ENCODE measurements at places on chromosomes 5 and 9.

DNA sequence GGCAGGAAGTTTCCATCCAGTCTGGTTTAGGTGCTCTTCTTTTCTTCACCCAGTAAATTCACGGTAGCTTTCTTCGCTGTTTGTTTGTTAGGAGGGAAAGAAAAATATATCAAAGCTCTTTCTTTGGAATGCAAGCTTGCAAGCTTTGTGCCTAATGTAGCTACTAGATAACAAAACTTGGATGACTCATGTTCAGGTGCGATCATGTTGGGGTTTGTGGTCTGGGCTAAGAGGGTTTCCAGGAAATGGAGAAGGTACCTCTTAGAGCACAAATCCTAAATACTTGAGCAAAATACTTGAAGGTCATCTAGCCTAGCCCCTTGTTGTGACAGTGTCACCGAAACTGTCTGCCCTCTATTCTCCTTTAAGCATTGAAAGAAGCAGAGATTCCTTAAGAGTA is 17.7 kb downstream of the SRP19 start:
- DNase-seq = no peak

GRCh38 chr9:107174441-107174840 is 108.6 kb upstream of the RAD23B start:
- DNase-seq = no peak

DNA sequence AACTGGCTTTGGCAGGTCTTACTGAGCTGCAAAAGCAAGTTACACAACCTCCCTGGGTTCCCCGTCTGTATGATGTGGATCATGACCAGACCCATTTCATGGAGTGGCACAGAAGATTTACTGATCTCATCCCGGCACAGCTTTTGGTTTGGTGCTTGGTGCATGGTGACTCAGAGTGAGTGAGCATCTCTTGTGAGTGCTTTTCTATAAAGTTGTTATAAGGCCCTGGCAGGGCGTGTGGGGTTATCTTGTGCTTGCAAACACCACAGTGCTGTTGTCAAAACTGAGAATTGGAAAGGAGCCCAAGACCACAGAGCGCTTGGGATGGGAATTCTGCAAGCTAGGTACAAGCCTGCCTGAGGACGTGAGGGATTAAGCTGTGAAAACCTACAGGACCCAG is 425.2 kb downstream of the GADD45G start:
- DNase-seq = no peak

DNA sequence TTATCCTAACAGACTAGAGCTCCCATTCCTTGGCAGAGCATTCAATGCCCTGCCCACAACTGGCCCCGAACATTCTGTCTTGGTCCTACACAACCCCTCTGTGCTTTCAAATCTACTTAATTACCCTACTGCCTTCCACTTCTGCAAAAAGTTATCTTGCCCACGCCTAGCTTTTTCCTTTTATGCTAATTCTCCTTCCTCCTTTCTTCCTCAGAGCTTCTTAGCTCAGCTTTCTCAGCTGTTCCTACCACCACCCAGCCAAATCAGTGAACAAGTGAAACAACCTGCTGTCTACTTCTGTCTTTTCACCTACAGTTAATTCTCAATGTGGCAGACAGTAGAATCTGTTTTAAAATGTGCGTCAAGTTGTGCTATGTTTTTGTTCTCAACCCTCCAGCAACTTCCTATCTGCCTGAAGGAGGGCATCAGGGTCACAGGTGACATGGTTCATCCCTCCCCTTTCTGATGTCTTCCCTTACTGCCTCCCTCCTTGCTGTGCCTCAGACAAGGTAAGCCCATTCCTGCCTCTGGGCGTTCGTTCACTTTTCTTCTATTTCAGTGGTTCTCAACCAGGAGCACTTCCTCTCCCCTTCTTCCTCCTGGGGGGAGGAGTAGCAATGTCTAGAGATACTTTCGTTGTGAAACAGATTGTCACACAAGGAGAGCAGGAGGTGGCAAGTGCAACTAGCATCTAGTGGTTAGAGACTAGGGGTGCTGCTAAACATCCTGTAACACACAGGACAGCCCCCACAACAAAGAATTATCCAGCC is 1.3 kb upstream of the REEP5 start:
- no peak for DNase-seq

- no peak for DNase-seq
Observed at GRCh38 chr5:112549127-112549526, 130.1 kb upstream of the EPB41L4A start.

- DNase-seq = no peak
Observed at GRCh38 chr5:149213264-149213880, 58.3 kb upstream of the AFAP1L1 start.

GRCh38 chr5:154309805-154310204 is 119.3 kb downstream of the GALNT10 start:
- no peak for DNase-seq

DNA sequence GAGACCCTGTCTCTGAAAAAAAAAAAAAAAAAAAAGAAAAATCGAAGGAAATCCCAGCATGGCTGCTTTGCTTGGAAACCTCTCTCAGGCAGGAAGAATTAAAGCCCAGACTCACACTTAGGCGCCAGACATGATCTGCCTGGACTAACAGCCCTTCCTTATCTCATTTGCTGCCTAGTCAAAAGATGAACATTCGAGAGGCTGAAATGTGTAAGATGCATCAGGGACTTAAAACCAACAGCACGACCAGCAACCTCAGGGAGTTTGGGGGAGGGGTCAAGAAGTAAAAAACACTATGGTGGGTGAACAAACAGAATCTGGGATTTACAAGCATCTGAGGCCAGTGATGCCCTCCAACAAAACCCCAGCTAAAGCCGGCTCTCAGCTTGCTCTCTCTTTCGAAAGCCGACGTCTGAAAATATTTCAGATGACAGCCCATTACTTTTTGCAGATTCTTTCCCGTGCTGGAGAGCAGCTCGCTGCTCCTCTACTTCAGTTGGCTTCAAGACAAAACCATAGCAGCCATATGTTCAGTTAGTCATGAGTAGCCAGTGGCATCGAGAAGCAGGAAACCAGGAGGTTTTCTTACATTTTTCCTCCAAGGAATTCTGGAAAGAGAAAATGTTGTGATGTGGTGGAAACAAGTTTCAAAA is 249.9 kb downstream of the MARCHF11 start:
- DNase-seq = no peak

- no peak for DNase-seq
Observed at GRCh38 chr5:55370291-55370925, 62.6 kb downstream of the MTREX start.

DNA sequence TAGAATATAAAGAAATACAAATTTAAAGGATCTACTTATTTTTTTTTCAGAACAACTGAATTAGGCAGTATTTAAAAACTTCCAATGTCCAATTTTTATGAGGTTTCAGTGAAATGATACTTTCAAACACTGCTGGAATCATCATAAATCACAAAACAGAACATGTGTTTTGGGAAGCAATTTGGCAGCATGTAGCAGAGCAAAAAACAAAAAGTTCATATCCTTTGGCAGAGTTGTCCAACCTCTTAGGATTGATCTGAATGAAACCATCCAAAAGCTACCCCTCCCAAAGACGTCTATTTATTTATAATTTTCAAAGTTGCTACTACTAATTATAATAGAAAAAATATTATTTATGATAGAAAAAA is 192.4 kb upstream of the PUM3 start:
- no peak for DNase-seq

DNA sequence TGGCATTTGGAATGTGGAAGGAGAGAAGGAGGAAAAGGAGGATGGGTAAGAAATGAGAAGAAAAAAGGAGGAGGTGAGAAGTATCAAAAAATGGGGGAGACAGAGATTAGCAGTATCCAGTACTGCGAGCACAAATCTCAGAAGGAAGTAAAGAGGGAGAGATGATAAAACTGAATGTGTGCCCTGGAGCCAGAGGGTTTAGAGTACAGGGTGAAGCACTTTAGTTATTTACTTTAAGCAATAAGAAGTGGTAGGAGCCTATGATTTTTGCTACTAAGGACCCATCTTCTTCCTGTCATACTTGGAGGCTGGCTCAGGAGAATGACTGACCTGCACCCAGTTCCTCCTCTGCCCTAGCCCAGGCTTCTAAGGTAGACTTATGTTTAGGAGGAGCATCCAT is 94.9 kb downstream of the ADRB2 start:
- DNase-seq = peak; percentile 22

DNA sequence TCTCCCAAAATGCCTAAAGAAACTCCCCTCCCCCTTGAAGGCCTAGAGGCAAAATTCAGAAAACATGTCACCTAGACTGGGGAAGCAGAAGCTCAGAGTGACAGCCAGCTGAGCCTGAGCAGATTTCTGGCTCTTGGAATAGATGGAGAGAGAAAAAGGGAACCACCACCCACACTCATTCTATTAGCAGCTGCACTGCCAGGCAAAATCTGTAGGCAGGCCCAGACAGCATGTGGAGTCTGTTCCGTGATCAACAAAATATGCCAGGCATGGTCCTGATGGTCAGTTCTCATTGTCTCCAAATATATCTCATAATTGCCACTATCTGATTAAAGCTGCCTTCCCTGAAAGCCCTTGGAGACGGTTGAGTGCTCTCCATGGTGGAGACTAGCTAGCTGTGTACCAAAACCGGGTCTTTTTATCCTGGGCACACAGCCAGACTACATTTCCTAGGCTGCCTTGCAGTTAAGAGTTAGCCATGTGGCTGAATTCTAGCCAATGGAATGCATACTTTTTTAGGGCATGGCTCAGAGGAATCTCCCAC is 131.7 kb upstream of the GPR151 start:
- no peak for DNase-seq

DNA sequence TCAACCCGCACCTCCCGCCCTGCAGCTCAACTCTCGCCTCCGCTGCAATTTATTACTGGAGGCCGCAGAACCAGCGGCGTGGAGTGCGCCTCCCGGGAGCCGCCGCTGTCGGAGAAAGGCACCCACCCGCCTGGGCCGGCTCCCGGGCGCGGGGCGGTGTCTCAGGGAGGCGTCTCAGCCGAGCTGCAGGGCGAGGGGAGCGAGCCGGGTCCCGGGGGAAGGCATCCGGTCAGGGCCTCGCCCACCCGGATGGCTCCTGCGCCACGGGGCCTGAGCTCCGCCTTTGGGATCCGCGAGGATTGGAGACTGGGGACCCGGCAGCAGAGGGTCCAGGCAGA is 32.9 kb downstream of the TSPAN17 start:
- peak; percentile 70 for DNase-seq

GRCh38 chr9:32899761-32900160 is 101.7 kb downstream of the APTX start:
- no peak for DNase-seq

DNA sequence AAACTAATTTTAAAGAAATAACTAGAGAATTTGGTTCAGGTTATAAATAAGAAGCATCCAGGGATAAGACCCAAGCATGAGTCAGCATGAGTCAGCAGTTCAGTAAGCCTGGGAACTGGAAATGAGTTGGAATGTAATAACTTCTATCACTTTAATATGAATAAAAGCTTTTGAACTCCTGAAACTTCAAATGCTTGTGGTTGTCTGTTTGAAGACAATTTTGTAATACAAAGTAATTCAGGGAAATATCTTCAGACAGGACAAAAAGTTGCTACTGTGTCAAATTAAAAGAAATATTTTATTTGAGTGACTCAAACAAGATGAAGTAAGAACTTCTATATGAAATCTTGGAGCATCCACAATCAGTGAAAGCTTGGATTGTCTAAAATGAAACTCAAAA is 331.2 kb upstream of the DAB2 start:
- DNase-seq = no peak

- DNase-seq = no peak
Observed at GRCh38 chr5:83145882-83146331, 68.6 kb downstream of the XRCC4 start.

GRCh38 chr9:92245005-92245797 is 48.3 kb downstream of the IARS1 start:
- DNase-seq = no peak

- DNase-seq = peak; percentile 62
Observed at GRCh38 chr5:56900858-56901578, 8.4 kb upstream of the SETD9 start.

DNA sequence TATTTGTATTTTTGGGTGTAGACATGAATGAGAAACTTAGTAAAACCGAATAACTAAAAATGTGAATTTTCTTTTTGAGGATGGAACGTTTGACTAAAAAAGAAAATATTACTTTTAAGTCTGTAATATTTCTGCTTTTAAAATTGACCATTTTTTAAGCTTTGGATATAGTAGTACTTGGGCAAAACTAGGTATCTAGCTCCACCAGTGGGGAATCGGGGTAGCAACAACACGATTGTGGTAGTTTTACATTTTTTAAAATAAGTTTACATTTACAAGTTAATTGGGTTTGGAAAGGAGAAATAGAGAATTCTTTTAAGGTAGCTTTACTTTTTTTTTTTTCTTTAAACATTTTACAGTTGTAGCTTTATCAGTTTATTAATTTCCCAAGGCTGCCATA is 154.4 kb downstream of the MAN2A1 start:
- no peak for DNase-seq

GRCh38 chr5:137689306-137689705 is 46.6 kb downstream of the KLHL3 start:
- DNase-seq = no peak

DNA sequence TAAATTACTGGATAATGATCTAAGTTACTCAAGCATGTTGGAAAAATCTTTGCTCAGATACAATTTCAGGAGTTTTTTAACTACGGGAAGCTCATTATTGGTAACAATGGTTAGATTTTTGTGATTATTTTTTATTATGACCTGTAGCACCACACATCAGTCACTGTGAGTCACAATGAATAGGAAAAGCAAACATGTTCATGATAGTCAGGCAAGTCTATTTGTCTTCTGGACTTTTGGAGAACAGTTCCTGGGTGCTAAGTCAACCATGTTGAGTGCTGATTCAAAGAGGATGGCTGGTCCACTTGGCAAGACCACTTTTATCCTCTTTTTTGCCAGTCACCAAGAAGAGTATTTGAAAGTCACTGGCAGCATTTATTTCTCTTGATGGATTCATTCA is 403.2 kb downstream of the KIF4B start:
- no peak for DNase-seq

GRCh38 chr5:143216211-143216610 is 187.3 kb downstream of the NR3C1 start:
- DNase-seq = no peak

DNA sequence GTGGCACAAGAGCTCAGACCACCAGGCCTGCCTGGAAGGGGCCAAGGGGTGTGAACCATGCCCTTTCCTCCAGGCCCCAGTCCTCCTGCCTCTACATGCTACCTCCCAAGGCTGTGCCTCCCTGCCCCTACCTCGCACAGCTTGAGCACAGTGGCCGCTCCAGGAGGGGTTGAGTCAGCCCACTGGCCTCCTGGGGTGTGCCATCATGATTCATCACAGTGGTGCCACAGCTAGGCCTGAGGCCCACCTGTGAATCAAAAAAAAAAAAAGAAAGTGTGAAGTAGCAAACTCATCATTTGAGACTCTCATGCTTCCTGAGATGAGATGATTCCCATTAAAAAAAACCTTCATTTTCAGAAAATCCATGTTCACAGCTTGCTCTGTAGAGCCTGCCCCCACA is 240.5 kb downstream of the HSPA4 start:
- DNase-seq = no peak

DNA sequence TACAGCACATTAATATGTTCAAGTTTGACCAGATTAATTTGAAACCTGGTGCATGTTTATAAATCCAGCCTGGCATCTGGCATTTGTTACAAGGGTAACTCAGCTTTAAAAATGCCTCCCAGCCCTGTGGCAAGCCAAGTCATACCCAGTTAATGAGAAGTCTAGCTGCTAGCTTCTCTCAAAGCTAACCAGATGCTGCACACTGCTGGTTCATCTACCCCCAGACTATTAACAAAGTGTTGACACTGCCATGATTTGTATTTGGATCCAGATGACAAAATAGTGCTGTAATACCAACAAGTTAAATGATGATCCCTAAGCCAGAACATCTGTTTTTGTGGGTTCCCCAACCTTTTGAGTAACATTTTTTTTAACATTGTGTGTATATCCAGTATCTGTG is 573.7 kb upstream of the DAB2 start:
- DNase-seq = no peak

GRCh38 chr9:90466441-90466840 is 176.2 kb downstream of the DIRAS2 start:
- no peak for DNase-seq
